ENCODE measurements at places on chromosomes 4 and X.

- DNase-seq, result peak; percentile 53
Measured at GRCh38 chrX:20139966-20140365, 1.7 kb downstream of the EIF1AX start.

GRCh38 chrX:68918202-68918601, 89.4 kb downstream of the EFNB1 start:
- DNase-seq, result no peak

- DNase-seq, result peak; percentile 25
Measured at GRCh38 chrX:11619441-11619840, 46.3 kb downstream of the ARHGAP6 start.

DNA sequence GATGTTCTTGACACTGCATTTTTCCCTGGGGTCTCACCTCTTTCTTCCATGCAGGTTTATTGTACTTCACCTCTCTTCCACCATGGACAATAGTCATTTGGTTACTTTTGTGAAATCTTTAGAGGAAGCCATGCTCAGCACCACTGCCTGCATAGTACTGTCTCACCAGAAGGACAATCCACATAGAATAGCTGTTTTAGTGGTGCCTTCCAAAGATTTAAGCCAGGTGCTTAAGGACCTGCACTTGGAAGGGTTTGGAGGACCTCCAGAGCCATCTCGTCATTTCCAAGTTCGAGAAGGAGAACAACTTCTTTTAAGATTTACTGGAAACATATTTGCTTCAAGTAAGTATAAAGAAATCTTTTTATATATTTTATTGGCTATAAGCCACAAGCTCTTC, 26.7 kb downstream of the DTHD1 start:
- no peak for DNase-seq

DNA sequence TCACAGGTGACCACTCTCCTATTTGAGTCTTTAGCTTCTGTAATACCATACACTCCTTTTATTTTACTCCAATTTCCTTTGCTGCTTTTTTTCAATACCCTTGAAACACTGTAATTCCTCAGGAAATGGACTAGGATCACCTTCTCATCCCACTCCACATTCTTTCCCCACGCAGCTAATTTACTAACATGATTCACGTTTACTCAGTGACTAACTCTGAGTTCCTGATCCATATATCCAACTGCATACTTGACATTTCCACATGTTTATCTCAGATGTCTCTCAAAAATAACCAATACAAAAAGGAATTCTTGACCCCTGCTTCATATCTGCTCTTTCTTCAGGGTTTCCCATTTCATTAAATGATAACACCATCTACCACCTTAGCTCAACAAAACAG, 19.9 kb downstream of the RPS6KA6 start:
- peak; percentile 69 for DNase-seq

- DNase-seq, result no peak
Measured at GRCh38 chr4:115054836-115055235, 58.6 kb downstream of the NDST4 start.

GRCh38 chr4:83552083-83552482, 16.2 kb downstream of the GPAT3 start:
- peak; percentile 79 for DNase-seq

DNA sequence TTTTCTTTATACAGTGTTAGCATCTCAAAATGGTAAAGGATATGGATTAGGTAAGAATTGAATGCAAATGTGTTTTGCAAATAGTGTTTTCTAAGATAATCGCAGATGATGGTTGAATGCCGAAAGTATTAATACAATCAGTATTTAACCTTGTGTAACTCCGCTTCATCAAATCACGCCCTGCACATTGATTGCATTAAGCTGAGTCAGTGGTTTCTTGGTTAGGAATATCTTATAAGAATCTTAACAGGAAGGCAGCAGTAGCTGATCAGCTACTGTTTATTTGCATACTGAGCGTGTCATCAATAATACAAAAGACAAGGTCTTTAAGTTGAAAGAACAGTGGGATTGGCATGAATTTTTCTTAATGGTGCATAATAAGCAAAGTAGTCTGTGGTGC, 545.4 kb downstream of the RPA4 start:
- DNase-seq, result no peak

DNA sequence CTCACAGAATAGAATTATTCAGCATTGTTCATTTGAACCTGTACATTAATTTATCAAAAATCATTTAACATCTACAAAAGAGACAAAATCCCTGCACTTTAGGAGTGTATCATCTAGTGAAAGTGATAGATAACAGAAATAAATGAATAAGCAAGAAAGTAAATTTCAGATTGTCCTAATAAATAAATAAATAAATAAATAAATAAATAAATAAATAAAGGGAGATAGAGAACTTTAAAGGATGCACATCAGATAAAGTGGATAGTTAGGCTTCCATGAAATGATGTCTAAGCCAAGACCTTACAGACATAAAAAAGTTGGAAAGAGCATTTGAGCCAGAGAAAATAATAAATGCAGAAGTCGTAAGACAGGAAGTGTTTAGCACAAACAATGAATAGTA, 444.7 kb downstream of the CFAP47 start:
- no peak for DNase-seq

DNA sequence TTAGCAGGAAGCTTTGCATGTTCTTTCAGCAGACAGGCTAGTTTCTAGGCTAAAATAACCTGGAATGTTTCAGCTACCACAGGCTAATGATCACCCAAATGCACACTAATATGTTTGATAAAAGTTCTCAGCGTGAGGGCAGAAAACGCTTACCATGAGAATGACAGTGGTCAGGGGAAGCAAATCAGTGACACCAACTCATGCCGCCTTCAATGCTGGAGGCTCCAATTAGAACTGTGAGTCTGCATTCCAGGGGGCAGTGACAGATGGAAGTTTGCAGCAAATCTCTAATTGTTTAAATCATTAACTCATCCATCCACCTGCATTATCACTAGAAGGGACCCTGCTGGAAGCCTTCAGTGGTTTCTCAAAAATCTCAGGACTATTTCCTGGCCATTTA, 43.2 kb downstream of the ANOS1 start:
- no peak for DNase-seq

DNA sequence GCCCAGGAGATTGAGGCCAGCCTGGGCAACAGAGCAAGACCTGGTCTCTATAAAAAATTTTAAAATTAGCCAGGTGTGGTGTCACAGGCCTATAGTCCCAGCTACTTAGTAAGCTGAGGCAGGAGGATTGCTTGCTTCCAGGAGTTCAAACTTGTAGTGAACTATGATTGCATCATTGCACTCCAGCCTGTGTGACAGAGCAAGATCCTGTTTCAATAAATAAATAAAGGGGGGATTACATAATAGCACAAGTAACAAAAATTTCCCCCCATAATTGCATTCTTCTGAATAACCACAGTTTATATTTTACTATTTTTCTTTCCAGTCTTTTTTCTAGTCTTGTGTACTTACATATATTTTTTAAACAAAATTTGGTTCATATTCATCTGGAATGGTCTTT, 135.6 kb downstream of the CHIC2 start:
- DNase-seq, result peak; percentile 59

GRCh38 chr4:117588771-117589170, 445.5 kb upstream of the NDST3 start:
- DNase-seq, result no peak

DNA sequence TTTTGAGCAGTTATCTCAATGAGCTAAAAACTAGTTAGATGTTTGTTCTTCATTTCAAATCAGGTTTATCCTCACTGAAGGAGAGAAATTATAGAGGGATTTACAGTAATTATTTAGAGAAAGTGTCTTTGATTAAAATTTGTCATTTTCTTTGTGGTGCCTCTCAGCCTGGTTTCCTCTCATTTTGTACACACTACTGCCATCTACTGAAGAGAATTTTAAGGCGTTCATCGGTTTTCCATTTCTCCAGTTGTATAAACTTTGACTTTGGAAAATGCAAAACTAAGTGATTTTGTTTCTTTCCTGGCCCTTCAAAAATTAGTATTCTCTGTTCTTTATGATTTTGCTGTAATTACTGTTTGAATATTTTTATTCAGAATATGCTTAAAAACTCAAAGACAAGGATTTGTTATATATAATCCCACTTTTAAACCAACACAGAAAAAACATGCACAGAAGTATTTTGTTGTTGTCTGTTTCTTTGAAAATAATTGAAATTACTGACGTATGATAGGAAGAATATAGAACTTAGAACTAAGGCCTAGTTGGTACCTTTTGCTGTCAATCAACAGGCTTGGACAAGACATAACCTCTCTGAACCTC, 34.4 kb upstream of the ANXA3 start:
- DNase-seq, result peak; percentile 36

DNA sequence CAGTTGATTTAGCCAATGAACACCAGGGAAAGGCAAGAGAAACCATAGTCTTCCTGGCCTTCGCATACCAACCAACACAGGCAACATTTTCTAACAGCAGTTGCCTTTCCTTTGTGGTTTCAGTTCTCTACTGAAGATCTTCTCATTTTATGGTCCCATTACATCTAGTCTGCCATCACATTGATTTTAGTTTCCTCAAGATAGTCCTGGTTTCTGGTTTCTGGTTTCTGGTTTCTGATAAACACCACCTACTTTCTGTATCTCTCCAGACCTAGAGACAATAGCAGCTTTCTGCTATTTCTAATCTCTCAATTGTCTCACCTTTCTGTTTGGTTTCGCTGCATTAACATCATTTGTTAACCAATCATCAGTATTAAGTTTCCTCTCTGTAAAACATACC, 646.3 kb upstream of the SPANXN1 start:
- no peak for DNase-seq

DNA sequence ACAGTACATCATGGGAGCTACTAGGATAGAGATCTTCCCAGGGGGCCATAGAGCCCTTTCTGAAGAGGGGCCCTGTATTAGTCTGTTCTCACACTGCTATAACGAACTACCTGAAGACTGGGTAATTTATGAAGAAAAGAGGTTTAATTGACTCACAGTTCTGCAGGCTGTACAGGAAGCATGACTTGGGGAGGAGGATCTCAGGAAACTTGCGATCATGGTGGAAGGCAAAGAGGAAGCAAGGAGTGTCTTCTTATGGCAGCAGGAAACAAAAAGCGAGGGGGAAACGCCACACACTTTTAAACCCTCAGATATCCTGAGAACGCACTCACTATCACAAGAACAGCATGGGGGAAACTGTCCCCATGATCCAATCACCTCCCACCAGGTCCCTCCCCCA, 4.2 kb upstream of the SLC9A6 start:
- DNase-seq, result no peak

DNA sequence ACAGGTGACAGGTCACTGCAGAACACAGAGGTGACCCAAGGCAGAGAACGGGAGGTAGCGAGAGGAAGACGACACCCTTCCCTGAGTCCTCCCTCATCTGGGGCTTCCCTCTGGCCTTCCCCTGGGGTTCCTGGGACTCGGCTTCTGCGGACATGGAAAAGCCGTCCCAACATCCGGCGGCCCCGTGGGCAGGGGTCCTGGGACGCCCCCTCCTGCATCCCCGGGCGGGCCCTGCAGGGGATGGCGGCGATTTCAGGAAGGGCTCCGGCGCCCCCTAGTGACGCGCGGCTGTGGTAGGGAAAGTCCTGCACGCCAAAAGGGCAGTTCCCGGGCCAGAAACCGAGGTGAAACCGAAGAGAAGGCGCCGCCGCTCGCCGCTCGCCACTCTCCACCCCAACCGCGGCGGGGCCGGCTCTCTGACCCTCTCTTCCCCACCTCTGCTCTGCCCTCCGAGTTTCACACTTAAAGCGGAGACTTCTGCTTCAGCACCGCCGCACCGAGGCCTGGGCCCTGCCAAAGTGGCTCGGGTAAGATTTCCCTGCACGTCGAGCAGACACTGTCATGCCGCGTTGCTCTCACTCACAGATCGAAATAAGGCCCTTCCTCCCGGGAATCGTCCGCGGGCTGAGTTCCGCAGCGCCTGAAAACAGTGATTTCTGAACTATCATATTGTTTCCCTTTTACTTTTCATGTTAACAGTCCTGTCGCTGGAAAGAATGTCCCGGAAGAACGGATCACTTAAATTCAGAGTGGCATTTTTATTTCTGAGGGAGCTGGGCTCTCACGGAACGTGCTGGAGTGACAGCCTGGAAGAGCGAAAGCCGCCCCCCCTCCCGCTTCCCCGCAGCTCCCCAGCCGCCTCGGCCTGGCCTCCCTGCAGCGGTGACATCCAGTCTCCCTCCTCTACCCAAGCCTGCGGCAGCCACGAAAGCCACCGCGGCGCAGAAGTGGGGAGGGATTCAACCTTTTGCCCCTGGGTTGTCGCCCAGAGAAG, 110.6 kb downstream of the DCTD start:
- DNase-seq, result peak; percentile 74

DNA sequence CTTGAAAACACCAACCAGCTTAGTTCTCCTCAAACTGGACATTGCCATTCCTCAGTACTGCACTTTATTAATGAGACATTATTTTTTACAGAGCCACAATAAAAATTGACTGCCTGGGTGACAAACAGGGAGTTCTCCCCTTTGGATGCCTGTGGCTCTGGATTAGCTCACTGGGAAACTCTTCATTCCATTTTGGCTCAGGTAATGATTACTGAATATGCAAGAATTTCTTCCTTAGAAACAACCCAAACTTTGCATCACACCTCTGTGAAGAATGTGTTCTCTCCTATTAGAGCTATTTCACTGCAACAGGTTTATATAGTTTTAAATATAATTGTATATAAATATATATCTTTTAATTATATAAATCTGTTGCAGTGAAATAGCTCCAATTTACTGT, 2065.8 kb downstream of the ARAP2 start:
- no peak for DNase-seq

DNA sequence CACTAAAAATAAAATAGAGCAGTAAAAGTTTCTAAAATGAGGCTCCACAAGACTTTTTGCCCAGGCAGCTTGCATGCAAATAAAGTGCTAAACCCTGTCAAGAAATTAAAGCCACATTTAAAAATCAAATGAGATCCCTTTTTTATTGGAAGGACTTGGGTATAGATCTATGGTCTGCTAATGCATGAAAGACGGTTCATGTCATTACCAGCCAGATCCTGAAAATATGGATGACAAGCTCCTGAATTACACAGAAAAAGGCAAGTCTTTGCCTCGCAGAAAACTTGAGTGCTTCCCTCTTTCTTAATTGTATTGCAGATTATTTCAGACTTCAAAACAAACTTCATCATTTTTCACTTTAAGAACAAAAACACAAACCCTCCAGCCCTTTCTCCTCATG, 169.6 kb downstream of the LDB2 start:
- DNase-seq, result no peak

DNA sequence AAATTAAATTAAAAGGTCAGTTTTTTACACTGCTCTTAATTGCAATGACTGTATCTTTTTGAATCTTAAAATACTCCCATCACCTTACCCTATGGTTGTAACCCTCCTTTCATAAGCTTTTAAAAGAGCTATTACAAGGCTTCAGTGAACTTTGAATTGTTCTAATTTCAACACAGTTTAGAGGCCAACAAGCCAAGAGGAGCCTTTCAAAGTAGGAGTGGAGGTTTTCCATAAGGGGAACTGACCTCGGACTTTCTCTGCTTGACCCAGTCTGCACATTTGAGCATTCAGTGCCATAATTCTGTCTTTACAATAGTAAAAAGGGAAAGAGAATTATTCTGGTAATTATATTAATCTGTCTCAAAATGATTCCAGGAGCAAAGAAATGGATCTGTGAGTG, 98.9 kb downstream of the PARM1 start:
- no peak for DNase-seq

DNA sequence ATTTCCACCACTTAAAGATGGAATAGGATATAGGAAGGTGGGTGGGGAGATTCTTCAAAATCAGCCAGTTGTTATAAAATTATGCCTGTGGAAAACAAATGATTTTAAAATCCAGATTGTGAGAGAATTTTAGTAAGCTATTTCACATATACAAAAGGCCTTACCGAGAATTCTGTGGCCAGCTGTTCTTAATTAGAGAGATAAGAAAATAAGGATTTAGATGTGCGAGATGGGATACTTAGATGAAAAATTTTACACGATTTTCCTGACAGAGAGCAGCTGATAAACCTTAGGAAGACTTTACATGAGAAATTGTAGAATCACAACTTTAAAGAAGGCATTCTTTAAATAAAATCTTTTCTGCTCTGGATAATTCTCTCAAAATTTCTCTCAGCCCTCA, 94.5 kb upstream of the IQCM start:
- no peak for DNase-seq

Data from EL (cell line).